ENCODE measurements at places on chromosomes 5 and 9. TPM values are rescaled to one million over a fixed set of nuclear protein-coding genes. Genes with fewer than 3 reads are reported as not detected.

DNA sequence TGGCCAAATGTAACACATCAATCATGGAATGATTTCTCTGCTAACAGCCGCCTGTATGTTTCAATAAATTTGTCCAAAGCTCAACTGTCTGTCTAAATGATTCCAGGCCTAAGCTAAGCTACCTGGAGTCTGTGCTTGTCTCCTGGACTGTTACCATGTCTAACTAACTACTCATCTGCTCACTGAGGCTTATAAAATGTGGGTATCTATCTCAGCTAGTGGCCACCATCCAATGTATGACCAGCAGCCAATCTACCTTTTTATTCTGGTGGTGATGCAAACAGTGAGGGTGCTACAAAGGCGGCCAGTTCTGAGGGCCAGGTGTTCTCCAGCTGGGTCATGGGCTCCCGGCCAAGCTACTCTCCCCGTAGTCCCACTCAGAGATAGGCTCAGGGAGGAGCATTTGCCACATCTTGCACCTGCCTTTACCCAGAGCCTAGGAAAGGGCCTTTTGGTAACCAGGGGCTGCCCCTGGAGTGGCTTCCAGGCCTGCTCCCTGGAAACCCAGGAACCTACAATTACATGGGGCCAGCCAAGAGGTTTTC is 59.1 kb downstream of the PFDN1 start:
- no peak for DNase-seq

DNA sequence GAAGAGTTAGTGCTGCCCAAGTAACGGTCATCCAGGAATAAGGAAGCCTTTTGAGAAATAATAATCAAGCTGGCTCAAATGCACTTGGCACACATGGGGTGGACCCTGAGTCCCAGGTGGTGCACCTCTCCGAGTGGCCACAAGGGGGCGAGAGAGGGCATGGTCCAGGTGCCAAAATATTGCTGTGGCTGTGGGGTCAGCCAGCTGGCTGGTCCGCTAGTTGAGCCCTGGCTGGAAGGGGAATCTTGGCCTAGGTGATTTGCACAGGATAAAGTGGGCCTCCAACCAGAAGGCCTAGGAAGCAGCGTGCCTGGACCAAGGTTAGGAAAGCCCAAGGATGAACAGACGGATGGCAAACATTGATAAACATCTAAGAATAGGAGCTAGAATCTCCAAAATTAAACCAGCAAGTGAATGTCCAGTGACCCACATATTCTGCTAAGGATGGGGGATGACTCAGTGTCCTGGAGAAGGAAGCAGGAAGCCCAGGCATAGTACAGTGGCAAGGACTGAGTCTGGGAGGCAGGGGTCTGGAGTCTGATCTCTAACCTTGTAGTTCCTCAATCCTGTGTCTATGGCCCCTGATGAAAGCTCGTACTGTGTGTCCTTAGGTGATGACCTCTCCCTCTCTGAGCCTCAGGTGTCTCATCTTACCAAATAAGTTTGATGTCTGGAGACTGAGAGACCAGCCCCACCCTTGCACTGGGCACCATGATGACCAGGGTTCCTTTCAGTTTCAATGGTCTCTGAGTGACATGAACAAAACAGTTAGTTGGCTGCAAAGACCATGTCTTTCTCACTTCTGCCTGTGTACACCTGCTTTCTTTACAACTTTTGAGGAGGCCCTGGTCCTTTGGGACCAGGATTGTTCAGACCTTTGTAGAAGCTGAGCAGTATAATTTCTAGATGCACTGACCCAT is 19.2 kb upstream of the SHB start:
- DNase-seq, result peak; percentile 40

DNA sequence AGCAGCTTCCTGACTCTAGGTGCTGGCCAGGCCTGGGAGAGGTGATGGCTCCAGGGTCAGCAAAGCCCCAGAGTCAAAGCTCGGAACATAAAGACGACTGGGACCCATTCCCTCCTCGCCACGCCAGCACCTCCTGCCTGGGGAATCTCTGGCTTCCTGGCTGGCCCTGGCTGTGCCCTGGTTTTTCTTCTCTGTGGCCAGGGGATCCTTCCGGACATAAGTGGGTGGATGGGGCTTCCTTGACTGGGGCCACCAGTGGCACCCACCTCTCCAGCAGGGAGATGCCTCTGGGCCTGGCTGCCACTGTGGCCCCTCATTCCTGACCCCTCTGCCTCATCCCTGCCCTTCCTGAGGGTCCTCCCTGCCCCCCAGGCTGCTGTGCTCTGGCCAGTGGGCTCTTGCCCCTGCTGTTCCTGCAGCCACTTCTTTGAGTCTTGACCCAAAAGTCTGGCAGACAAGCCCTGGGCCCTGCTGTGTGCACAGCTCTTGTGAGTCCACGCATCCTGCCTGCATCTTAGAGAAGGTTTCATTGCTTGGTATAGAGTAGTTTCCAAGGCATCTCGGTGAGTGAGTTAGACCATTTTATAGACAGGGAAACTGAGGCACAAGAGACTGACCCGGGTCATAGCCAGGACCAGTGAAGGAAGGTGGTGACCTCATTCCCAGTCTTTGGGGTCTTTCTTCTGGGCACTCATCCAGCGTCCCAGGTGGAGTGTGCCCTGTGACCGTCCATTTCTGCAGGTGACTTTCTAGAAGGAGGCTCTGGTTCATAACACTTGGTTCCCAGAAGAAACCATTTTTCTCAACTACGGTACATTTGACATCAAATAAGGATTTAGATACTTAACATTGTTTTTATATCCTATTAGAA is 17.3 kb upstream of the LPCAT1 start:
- DNase-seq, result no peak

DNA sequence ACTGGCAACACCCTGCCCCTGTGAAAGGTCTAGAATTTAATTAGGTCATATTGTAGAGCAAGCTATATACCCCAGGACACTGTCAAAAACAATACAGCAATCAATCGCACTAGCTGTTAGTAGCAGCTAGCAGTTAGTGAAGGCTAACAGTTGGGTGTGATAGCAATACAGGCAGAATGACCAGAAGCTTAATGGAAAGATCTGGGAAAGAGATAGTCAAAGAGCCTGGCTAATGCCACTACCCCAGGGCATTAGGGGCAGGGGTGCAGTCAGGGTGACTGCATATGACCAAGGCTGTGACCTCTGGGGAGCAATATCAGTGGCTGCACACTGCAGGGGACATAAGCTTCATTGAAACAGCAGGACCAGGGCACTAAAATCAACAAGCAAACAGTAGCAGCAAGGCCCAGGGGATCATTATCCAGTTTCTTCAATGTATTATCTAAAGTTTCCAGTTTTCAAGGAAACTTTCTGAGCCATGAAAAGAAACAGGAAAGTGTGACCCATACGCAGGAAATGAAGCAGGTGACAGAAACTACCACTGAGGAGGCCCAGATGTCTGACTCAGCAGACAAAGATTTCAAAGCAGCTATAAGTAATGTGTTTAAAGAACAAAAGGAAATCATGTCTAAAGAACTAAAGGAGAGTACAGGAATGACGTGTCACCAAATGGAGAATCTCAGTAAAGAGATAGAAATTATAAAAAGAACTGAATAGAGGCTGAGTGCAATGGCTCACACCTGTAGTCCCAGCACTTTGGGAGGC is 82.4 kb downstream of the ZNF354C start:
- DNase-seq, result no peak

GRCh38 chr5:157022024-157022423 is 36.9 kb downstream of the HAVCR1 start:
- DNase-seq, result no peak

DNA sequence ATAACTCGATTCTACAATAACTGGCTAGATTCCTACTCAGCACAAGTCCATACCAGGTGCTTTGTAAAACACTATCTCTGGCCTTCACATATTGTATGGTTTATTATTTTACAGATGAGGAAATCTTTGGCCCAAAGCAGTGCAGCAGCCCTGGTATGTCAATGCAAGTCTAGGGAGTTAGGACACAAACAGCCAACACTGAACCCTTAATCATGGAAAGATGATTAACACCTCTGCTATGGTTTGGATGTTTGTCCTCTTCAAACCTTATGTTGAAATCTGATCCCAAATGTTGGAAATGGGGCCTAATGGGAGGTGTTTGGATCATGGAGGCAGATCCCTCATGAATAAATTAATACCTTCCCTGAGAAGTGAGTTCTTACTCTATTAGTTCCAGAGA is 76.6 kb downstream of the MAPKAP1 start:
- DNase-seq, result no peak

- peak; percentile 53 for DNase-seq
These were observed 896 bp downstream of the EBF1 start for GRCh38 chr5:159098603-159099436.

DNA sequence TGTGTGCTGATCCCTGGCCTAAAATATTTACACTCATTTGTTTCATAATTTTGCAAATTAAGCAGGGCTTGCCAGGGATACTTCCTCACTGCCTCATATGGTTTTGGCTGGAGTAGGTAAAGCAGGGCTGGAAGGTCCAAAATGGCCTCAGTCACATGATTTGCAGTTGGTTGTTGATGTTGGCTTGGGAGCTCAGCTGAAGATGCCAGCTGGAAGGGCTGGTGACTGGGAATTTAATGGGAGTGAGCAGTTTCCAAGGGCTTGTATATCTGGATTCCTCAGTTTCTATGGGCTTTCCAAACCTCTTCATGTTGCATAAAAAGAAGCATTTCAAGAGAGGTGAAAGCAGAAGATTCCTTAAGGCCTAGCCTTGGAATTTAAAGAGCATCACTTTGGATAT is 729.3 kb downstream of the CDH18 start:
- no peak for DNase-seq

DNA sequence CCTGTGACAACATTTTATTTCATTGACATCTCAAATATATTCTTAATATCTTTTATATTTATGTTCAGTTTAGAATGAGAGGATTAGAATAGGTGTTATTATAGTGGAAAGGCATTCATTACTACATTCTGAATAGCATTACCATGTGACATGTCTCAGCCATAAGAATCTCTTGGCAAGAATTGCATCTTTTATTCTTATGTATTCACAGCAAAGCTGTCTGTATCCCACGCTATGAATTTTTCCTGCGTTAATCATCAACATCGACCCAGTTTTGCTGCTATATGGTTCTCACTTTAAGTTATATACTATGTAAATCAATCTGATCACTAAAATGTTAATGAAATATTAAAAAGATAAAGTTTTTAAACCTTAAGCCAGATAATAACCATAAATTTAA is 248.6 kb downstream of the TMEM232 start:
- DNase-seq, result no peak

- no peak for DNase-seq
These were observed 117.8 kb downstream of the FGF18 start for GRCh38 chr5:171537070-171537849.

DNA sequence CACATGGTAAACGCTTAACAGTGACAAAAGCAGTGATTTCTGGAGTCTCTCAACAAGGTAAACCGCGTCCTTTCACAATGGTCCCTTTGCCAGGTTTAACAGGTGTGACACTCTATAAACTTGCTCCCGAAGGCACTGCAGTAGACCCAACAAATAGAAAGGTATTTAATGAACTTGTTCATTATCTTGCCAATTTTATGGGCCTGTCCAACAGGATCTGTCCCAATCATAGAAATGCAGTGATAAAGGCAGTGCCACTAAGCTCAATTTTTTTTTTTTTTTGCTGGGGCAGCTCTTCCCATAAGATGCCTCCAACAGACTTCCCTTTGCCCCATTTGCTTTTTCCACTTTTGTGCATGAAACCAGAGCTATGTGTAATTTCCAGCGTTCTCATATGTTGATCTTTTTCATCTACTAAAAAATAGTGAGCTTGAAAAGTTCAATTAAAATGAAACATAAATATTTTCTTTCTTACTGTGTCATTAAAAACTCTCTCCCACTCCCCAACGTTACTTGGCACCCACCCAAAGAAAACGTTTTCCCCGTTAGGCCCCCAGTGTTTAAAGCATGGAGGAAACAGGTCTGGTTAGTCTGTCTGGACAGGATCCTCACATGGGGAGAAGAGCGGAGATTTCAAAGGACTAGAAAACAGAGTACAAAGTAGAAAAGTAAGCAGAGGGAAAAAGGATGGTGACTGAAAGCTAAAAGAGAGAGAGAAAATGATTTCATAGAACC is 80.9 kb upstream of the SPATA31D4 start:
- DNase-seq, result no peak

GRCh38 chr5:167261309-167262100 is 1029.9 kb upstream of the WWC1 start:
- no peak for DNase-seq

- no peak for DNase-seq
These were observed 67.4 kb downstream of the CHSY3 start for GRCh38 chr5:129971714-129972113.

DNA sequence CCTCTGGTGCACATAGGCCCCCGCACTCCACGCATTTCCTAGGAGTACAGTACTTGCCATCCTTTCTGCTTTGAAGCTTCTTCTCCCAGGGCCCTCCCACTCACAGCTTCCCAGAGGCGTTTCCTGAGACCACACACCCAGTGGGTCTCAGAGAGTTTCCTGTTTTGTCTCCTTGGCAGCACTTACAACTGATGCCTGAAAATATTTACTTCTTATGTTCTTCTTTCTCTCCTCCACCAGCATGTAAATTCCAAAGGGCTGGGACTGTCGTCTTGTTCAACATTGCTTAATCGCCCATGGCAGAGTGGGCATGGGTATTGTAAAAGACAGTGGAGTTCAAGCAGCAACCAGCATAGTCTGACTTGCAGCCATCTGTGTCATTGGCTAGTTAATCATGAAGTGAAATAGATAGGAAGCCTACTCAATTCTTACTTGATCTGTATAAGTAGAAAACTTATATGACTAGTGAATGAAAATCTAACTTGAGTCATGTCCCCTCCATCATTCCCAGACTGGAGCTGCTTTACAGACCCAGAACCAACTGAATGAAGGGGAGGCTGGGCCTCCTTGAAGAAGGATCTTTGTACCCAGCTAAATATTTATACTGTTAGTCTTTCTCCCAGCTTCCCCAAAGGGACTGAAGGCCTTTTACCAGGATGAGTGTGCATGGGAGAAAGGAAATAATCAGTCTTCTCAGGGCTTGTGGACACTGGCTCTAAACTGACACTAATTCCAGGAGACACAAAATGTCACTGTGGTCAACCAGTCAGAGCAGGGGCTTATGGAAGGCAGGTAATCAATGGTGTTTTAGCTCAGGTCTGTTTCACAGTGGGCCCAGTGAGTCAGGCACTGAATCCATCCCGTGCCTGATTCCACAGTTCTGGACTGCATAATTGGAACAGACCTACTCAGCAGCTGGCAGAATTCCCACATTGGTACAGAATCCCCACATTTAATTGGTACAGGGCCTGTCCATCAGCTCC is 116.4 kb downstream of the SV2C start:
- no peak for DNase-seq

SREK1 gene
- 112 TPM for polyA plus RNA-seq

PIP5K1B gene
- 3.7 TPM for polyA plus RNA-seq

SEMA5A gene
- 25.1 TPM for polyA plus RNA-seq

ABL1 gene
- 77.1 TPM for polyA plus RNA-seq

PSAT1 gene
- 32.8 TPM for polyA plus RNA-seq

SIMC1 gene
- 27.4 TPM for polyA plus RNA-seq

NPR2 gene
- 47.0 TPM for polyA plus RNA-seq

OTP gene
- polyA plus RNA-seq, result not detected
